ENCODE measurements at places on chromosomes 16 and 17.

DNA sequence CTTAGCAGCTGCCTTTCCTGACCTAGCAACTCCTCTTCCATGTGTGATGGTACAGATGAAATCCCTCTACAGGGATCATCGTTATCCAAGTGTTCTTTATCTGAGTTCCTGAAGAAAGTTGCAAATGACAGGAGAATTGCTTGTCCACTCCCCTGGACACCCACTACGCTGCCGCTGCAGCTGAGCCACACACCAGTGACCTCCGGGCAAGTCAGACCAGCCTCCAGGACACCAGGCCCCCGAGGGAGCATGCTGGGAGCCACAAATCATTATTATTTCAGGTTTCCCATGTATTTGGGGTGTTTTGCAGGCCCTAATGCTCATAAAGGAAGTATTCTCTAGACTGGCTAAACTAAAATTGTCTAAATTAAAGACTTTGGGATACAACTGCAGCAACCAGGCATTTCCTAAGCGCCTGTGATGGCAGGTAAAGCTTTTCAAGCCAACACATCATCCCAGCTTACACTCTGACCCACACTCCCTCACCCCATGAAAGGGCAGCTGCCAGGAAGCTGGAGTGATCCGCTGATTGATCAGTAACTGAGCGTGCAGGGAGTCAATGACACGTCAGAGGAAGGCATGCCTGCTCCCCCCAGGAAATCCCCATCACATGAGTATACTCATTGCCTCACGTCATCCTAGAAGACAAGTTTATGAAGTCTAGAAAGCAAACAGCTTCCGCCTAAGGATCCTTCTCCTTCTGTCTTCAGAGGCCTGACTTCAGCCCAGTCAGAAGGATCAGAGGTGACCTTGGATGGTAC lies 14.4 kb downstream of the FA2H start:
- no peak for DNase-seq

DNA sequence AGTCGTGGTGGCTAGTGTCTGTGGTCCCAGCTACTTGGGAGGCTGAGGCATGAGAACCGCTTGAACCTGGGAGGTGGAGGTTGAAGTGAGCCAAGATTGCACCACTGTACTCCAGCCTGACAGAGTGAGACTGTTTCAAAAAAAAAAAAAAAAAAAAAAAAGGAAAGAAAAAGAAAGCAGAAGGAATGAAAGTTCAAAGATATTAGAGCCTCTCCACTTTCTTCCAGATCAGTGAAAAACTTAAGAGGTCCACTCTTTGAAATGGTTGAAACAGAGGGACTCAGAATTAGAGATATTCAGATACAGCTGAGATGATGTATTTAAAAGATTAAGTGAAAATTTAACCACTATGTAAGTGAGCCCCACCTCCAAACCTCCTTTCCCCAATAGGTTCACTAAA lies 16.8 kb downstream of the MED13 start:
- DNase-seq = no peak

GRCh38 chr16:67356396-67356795 lies 29.8 kb downstream of the LRRC36 start:
- no peak for DNase-seq

DNA sequence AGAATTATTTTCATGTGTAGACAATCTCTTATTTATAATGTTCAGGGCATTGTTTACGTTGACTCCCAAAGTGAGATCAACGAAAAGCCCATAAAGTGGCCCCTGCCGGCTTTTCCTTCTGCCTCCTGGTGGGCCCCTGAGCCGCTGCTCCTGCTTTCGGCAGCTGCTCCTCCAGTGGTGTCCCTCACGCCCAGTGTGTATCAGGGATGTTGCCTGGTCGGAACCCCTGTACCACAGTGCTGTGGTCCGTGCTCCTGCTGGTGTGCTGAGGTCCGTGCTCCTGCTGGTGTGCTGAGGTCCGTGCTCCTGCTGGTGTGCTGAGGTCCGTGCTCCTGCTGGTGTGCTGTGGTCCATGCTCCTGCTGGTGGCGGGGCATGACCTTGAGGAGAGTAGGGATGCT lies 107.6 kb downstream of the BANP start:
- no peak for DNase-seq

- no peak for DNase-seq
Observed at GRCh38 chr16:52545898-52546266, 1.1 kb downstream of the TOX3 start.

GRCh38 chr17:50887705-50888245 lies 21.6 kb upstream of the TOB1 start:
- no peak for DNase-seq

GRCh38 chr17:46025510-46026165 lies 26.6 kb downstream of the STH start:
- DNase-seq = no peak

DNA sequence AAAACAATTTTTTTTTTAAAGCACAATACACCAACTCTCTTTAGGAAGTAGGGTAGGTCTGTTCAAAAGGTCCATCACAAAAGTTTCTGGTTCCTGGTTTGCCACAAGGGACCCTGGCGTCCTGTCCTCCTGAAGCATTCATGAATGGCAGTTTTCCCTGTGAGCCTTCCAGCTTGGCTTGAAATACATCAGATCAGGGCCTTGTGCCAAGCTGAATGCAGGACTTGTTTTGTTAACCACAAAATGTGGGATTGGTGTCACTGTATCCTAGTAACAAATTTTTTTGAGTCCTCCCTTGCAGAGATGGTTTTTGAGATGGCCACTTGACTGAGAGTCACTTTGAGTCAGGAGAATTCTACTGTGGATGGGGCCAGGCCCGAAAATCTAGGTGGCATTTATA lies 3.9 kb downstream of the GNAO1 start:
- no peak for DNase-seq

DNA sequence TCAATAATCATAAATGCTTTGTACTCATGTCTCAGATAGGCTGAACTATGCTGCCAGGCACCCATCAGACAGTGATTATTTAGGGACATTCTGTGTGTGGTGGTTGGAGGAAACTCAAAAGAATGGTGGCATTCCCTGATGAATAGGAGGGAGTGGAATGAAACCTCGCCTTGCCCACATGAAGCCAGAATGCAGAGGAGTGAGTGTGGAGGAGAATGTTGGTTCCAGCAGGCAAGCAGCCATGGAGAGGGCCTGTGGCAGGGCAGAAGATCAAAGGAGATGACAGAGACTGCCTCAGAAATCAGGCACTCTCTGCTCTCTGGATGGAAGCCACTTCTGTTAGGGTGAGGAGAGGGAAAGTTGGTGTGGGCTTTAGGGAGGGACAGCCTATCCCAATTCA lies 22.5 kb downstream of the KCTD19 start:
- no peak for DNase-seq

GRCh38 chr17:36501963-36502362 lies 15.5 kb downstream of the ZNHIT3 start:
- DNase-seq = no peak

Data from vagina (tissue), 2 donors.